Adrenal gland (tissue), 19 donors: ENCODE measurements at places on chromosomes 13 and 19. TPM values are rescaled to one million over a fixed set of nuclear protein-coding genes. Genes with fewer than 3 reads are reported as not detected.

GPR18 gene
- total RNA-seq, result not detected

DNA sequence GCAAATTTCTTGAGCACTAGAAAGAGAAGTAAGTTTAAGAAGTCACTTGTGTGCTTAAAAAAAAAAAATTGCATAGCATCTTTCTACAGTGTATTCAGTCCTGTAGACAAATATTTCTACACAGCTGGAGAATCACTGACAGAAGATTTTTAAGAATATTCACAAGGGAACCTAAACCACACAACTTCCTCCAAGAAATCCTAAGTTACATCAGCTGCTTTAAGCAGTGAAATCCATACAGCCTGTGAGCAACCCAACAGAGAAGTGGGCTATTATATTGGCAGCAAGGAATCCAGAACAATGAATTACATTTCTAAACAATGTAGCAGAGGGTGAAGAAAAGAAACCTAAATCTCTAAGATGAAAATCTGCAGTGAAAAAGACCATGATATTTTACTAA lies 1.5 kb downstream of the DOCK9 start:
- peaks cover 6% of the 10 kb centered on the region for H3K4me1 ChIP-seq
- DNase-seq, result no peak
- H3K36me3 ChIP-seq, result no peaks in the 10 kb centered on the region
- no peak overlapping the region for H3K4me3 ChIP-seq
- H3K27ac ChIP-seq, result no peak overlapping the region

- H3K27me3 ChIP-seq, result no peaks in the 10 kb centered on the region
- H3K4me3 ChIP-seq, result no peak overlapping the region
- no peak for DNase-seq
- no peaks in the 10 kb centered on the region for H3K36me3 ChIP-seq
- H3K27ac ChIP-seq, result no peak overlapping the region
Measured at GRCh38 chr13:98324105-98324504, 147.0 kb upstream of the RNF113B start.

DNA sequence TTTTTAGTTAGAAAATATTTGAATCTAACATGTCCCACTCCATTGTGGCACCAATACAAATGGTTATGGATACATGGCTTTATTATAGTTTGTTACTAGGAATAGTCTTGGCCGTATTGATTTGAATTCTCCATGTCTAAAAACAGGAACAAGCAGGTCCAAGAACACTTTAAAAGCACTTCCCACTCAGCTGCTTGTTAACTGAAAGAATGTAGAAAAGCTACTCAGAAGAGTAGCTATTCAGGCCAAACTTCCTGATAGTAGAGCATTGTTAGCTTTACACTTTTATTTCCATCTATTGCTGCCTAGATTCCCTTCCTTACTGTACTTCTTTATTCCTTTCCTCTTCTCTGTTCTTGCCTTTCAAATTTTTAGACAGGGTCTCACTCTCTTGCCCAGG lies 6.9 kb downstream of the PIBF1 start:
- no peak for DNase-seq
- H3K27ac ChIP-seq, result no peak overlapping the region
- H3K4me1 ChIP-seq, result no peaks in the 10 kb centered on the region
- no peaks in the 10 kb centered on the region for H3K36me3 ChIP-seq
- H3K4me3 ChIP-seq, result no peak overlapping the region

ZNF541 gene
- total RNA-seq, result 12.9 TPM

- no peak overlapping the region for H3K27ac ChIP-seq
- H3K4me3 ChIP-seq, result no peak overlapping the region
- H3K27me3 ChIP-seq, result peaks cover 11% of the 10 kb centered on the region
- H3K4me1 ChIP-seq, result no peaks in the 10 kb centered on the region
Measured at GRCh38 chr13:112204346-112205327, 137.7 kb downstream of the SOX1 start.

DNA sequence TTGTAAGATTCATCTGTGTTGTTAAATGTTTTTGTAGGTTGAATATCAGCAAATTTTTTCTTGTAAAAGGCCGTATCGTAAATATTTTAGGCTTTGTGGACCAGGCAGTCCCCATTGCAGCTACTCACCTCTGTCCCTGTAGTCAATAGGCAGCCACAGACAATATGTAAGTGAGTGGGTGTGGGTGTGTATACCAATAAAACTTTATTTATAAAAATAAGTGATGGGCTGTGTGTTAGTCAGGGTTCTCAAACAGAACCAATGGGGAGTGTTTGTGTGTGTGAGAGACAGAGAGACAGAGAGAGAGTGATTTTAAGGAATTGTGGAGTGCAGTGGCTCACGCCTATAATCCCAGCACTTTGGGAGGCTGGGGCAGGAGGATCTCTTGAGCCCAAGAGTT lies 37.6 kb upstream of the NFIC start:
- H3K4me3 ChIP-seq, result no peak overlapping the region
- no peaks in the 10 kb centered on the region for H3K4me1 ChIP-seq
- DNase-seq, result no peak
- no peak overlapping the region for H3K27ac ChIP-seq
- H3K27me3 ChIP-seq, result no peaks in the 10 kb centered on the region

ZNF285 gene
- total RNA-seq, result 3.6 TPM

HIPK4 gene
- 0.18 TPM for total RNA-seq

SHISA2 gene
- total RNA-seq, result 2.6 TPM

- H3K36me3 ChIP-seq, result no peaks in the 10 kb centered on the region
- no peaks in the 10 kb centered on the region for H3K27me3 ChIP-seq
- DNase-seq, result no peak
- H3K4me3 ChIP-seq, result no peak overlapping the region
- H3K27ac ChIP-seq, result no peak overlapping the region
Measured at GRCh38 chr13:53060840-53061490, 32.4 kb downstream of the OLFM4 start.

- H3K36me3 ChIP-seq, result no peaks in the 10 kb centered on the region
- H3K27me3 ChIP-seq, result peaks cover 28% of the 10 kb centered on the region
- H3K4me1 ChIP-seq, result no peaks in the 10 kb centered on the region
Measured at GRCh38 chr13:20148501-20149183, 12.2 kb downstream of the GJA3 start.

- H3K4me1 ChIP-seq, result no peaks in the 10 kb centered on the region
- DNase-seq, result no peak
- no peaks in the 10 kb centered on the region for H3K36me3 ChIP-seq
- no peak overlapping the region for H3K4me3 ChIP-seq
- H3K27ac ChIP-seq, result no peak overlapping the region
Measured at GRCh38 chr13:40420160-40420740, 246.2 kb downstream of the FOXO1 start.

GRCh38 chr13:69155136-69155535 lies 952.5 kb upstream of the ATXN8OS start:
- no peaks in the 10 kb centered on the region for H3K4me1 ChIP-seq
- H3K36me3 ChIP-seq, result no peaks in the 10 kb centered on the region
- DNase-seq, result no peak
- H3K27ac ChIP-seq, result no peak overlapping the region
- no peak overlapping the region for H3K4me3 ChIP-seq

ZNF100 gene
- total RNA-seq, result 6.2 TPM

ZFP14 gene
- 9.1 TPM for total RNA-seq

DNA sequence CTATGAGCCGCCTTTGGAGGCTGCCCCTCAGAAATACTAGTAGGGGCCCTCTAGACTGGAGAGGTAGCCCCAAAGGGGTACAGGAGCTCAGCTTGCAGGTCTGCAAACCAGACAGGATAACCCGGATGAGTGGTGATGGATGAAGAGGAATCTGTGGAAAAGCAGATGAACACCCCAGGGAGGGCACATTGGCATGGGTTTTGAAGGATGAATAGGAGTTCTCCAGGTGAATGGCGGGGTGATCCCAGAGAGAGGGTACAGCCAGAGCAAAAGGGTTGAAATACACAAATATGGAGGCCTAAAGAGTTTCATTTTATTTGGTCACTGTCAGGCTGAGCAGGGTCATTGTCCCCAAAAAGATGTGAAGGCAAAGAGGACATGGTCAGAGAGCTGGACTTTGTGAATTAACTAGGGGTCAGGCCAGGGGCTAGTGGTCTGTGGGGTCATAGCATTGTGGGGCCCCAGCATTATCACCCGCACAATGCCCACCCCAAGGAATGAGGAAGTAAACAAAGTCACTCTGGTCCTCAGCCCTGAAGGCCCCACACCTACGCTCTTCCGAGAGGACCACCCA lies 4.8 kb downstream of the NR2F6 start:
- no peaks in the 10 kb centered on the region for H3K27me3 ChIP-seq
- DNase-seq, result no peak
- H3K36me3 ChIP-seq, result no peaks in the 10 kb centered on the region

TMEM221 gene
- total RNA-seq, result 4.5 TPM

- H3K4me1 ChIP-seq, result no peaks in the 10 kb centered on the region
- DNase-seq, result no peak
- H3K27ac ChIP-seq, result no peak overlapping the region
- no peaks in the 10 kb centered on the region for H3K36me3 ChIP-seq
- no peak overlapping the region for H3K4me3 ChIP-seq
Measured at GRCh38 chr13:50798923-50799322, 44.6 kb downstream of the DLEU7 start.

SLC1A6 gene
- not detected for total RNA-seq

GRCh38 chr19:10353793-10354391 lies 14.5 kb upstream of the ICAM3 start:
- no peak overlapping the region for H3K4me3 ChIP-seq
- H3K27me3 ChIP-seq, result no peaks in the 10 kb centered on the region
- peak; percentile 89 for DNase-seq
- H3K27ac ChIP-seq, result peak overlapping the region; percentile 85
- no peaks in the 10 kb centered on the region for H3K36me3 ChIP-seq

GRCh38 chr13:64529874-64530485 lies 2700.2 kb downstream of the PCDH9 start:
- no peaks in the 10 kb centered on the region for H3K36me3 ChIP-seq
- H3K27ac ChIP-seq, result no peak overlapping the region
- H3K4me1 ChIP-seq, result no peaks in the 10 kb centered on the region
- H3K27me3 ChIP-seq, result no peaks in the 10 kb centered on the region

FUT6 gene
- not detected for total RNA-seq

KCNN4 gene
- 0.22 TPM for total RNA-seq

GRCh38 chr19:35106291-35106583 lies 9.4 kb upstream of the FXYD3 start:
- H3K27ac ChIP-seq, result no peak overlapping the region
- DNase-seq, result no peak
- H3K4me3 ChIP-seq, result no peak overlapping the region

DNA sequence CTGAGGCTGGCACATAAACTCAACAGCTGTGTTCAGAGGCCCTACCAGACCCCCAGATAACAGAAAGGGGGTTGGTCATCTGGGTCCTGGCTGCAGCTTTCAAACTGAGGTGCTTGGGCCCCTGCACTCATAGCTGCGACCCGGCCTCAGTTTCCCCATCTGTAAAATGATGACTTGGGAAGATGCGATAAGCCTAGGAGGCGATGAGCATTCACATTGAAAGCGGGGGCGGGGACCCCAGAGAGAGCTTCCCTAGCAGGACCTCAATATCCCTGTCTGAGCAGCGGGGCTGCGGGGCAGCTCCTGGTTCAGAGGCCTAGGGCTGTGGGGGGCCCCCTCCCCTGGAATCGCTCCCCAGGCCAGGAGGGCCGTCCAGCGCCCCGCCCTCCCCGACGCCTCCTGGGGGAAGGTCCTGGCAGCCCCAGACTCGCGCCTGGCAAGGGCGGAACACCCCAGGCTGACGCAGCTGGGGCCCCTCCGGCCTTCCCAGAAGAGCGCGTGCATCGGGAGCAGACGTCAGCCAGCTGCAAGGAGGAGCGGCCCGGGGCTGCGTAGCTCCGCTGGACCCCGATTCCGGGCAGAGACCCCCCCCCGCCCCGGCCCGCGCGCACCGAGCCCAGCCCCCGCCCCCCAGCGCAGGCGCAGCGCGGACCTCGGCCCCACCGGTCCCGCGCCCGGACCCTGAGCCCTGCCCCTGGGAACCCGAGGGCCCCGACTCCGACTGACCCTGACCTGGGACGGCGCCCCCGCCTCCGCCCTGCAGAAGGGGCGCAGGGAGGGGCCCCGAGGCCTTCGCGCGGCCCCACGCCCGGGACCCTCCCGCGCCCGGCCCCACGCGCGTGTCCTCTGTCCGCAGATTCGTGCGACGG lies 3.5 kb downstream of the FSTL3 start:
- no peak overlapping the region for H3K4me3 ChIP-seq
- H3K27ac ChIP-seq, result peak overlapping the region; percentile 81
- H3K4me1 ChIP-seq, result peaks cover 30% of the 10 kb centered on the region
- H3K27me3 ChIP-seq, result no peaks in the 10 kb centered on the region

DNA sequence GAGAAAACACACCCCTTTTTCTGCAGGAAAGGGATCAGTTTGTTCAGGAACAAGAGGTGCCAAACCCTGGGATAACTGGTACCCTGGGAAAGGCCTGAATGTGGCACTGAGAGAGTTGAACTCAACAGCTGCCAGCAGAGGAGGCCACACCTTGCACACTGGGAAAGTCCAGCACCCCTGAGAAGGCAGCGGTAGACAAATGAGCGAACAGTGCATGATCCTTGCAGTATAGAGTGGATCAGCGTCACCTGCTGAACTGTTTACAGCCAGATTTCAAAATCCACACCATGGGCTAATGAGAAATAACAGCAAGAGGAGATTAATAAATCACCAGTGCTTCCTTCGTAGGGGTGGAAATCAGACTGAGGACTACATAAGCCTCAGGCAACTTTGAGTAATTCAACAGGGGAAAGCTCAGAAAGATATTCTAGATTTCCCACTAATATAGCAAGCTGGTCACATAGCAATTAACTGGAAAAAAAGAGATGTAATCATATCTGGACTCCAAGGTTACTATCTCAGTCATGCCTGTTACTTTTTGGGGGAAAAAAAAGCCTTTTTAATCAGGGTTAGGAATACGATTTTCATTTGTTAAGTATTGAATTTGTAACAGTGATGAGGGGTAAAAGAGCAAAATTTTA lies 52.0 kb downstream of the DCT start:
- H3K36me3 ChIP-seq, result no peaks in the 10 kb centered on the region
- DNase-seq, result no peak
- no peaks in the 10 kb centered on the region for H3K27me3 ChIP-seq
- no peak overlapping the region for H3K4me3 ChIP-seq

GRCh38 chr13:78608252-78608687 lies 4.9 kb upstream of the POU4F1 start:
- no peak for DNase-seq
- no peaks in the 10 kb centered on the region for H3K36me3 ChIP-seq
- H3K27ac ChIP-seq, result no peak overlapping the region
- H3K27me3 ChIP-seq, result peaks cover 56% of the 10 kb centered on the region
- H3K4me3 ChIP-seq, result peak overlapping the region; percentile 57
- peaks cover 20% of the 10 kb centered on the region for H3K4me1 ChIP-seq
